ENCODE measurements at places on chromosomes 16 and 17.

DNA sequence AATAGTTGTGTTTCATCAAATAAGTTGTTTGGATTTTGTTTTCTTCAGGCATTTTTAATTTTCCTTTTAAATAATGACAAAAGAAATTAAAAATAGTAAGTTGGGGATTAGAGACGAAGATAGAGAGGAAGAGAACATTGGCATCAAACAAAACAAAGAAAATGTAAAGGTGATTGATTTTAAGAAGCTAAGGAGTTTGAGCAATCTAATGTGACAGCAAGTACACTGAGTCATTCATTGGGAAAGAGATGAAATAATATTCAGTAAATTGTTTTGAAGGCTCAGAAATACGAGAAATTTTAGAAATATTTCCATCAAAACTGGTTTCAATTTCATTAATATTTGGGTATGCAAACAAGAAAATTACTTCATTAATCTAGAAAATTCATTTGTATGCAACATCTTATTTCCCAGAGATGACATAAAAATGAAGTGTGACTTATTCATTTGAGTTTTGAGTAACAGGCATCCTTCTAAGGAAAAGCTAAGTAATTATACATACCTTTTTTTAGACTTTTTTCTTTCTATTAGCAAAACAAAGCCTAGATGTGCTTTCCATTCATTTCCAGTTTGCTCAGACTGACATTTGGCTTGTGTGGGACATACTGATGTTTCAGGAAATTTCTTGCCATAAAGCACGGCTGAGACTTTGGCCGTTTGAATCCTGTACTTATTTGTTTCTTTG lies 66.7 kb downstream of the COX10 start:
- no peak for DNase-seq

- DNase-seq: no peak
Observed at GRCh38 chr16:84547546-84548061, 43.1 kb upstream of the MEAK7 start.

DNA sequence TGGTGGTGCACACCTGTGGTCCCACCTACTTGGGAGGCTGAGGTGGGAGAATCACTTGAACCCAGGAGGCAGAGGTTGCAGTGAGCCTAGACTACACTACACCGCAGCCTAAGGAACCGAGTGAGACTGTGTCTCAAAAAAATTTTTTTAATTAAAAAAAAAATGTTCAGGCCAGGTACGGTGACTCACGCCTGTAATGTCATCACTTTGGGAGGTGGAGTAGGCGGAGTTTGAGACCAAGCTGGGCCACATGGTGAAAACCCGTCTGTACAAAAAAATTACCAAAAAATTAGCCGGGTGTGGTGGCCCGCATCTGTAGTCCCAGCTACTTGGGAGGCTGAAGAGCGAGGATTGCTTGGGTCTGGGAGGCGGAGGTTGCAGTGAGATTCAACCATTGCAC lies 3.6 kb upstream of the FAM222B start:
- no peak for DNase-seq

DNA sequence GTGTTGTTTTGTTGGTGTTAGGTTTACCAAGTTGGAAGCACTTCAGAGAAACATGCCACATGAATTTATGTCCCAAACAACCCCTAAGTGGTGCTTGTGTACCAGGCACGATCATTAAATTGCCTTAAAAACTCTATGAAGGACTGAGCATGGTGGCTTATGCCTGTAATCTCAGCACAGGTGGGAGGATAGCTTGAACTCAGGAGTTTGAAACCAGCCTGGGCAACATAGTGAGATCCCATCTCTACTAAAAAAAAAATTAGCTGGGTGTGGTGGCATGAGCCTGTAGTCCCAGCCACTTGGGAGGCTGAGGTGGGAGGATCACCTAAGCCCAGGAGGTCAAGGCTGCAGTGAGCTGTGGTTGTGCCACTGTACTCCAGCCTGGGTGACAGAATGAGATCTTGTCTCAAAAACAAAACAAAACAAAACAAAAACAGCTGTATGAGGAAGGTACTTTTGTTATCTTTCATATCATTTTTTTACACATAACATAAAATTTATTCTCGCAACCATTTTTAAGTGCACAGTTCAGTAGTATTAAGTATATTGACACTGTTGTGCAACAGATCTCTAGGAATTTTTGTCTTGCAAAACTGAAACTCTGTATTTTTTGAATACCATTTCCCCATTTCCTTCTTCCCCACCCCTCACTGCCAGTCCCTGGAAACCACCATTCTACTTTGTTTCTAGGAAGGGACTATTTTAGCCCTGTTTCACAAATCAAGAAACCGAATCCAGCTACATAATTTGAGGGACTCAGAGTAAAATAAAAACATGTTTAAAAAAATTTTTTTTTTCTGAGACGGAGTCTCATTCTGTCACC lies 14.3 kb upstream of the RBBP6 start:
- DNase-seq: no peak

GRCh38 chr17:81418710-81419318 lies 23.6 kb downstream of the BAHCC1 start:
- DNase-seq: no peak

DNA sequence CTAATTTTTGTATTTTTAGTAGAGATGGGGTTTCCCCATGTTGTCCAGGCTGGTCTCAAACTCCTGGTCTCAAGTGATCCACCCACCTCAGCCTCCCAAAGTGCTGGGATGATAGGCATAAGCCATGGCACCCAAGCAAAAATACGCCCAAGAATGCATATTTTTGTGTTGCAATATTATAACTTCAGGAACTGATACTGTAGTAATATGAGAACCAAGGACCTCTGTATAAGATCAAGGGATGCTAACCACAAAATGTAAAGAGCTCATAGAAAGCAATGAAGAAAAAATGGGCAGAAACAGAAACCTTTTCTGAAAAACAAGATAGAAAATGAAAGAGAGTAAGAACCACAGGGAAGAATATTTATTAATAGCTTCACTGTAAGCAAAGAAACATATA lies 183.6 kb upstream of the RPL38 start:
- no peak for DNase-seq

DNA sequence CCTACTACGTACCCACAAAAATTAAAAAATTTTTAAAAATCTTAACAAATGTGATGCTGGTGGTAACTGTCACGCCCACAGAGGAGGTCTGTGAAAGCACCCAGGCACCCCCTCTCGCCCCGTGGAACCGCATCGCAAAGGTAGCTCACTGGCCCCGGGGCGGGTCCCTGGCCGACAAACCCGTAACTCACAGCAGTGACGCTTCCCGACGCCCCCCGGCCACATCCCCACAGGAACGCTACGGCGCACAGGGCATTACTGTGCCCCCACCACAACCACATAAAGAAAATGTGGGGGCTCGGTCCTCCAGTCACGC lies 366 bp downstream of the ANKS3 start:
- no peak for DNase-seq

GRCh38 chr16:47156680-47157215 lies 13.0 kb upstream of the NETO2 start:
- no peak for DNase-seq

DNA sequence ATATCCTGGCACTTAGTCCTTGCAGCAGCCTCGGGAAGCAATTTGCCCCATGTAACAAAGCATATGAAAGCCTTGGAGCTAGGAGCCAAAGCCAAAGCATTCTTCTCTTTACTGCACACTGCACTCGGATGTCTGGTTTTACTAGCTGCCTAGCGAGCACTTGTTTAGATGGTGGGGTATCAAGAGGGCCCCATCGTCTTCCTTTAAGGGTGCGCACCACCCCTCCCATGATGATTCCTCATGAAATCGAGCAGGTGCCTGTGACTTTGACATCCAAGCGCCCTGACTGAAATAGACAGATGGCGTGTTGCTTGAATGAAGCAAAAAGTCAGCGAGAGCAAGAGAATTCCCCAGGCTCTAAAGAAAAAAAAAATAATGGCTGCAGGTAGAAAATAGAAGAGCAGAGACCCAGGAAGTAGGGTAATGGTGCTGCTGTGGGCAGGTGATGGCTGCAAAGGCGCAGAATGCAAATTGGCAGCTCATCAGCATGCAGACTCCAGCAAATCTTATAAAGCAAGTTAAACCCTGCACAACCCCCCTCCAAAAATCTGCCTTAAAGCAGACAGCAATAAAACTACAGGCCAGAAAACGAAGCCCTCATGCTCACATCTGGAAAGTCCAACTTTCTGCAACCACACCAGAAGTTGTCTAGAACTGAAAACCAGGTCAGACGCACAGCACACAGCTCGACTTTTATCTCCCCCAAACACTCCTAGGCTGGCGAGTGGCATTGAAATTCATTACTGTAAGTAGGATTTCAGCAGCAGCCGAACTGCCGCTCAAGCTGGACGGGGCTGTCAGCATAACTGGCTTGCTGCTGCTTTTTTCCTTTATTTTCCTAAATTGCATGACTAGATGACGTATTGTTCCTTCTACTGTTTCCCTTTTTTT lies 384.3 kb downstream of the RBFOX1 start:
- DNase-seq: no peak

GRCh38 chr16:57403965-57404817 lies at the start of gene CCL17:
Gene CCL17 (plus strand): TSS chr16:57404767. CDS start chr16:57413933, 9,166 bp downstream.
- DNase-seq: no peak

- no peak for DNase-seq
Observed at GRCh38 chr17:68491381-68492231, 20.6 kb upstream of the PRKAR1A start.

DNA sequence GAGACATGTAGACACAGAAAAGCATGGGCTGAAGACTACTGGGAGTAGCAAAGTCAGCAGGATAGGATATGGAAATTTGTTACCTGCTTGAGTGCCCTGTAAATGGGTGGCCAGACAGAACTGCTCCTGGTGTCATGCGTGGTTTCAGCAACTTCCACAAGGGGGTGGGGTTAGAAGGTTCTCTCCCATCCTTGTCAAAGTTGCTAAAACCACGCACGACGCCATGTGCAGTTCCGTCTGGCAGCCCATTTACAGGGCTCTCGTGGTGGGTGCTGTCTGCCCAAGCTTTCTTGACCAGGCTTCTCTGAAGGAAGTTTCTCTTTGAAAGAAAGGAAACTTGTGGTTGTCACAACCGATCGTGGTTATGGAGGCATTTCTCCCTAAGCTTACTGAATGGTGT lies 6.9 kb upstream of the DBNDD1 start:
- DNase-seq: peak; percentile 20

- DNase-seq: no peak
Observed at GRCh38 chr17:79830763-79831264, 8.4 kb downstream of the CBX4 start.

DNA sequence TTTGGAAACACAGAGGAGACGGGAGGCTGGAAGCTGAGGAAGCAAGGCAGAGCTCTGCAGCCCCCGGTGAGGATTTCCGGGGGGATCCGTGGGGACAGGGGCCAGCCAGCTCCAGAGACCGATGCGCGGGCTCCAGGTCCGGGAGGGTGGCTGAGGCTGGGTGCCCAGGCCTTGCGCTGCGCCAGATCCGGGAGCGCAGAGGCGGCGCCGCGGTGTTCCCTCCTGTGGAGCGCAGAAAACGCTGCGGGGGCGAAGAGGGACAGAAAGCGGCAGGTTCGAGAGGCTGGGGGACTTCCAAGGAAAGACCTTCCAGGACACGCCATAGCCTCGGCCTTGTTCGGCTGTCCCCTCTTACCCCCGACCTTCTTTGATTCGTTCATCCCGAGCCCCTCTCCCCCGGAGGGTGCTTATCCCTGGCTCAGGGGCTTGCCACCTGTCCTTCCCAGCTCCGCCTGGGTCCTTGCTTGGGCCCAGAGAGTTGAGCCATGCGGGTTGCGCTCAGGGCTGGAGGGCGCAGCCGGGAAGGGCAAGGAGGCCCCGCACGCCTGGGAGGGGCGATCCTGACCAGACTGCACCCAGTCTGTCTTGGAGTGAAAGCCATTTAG lies 697 bp upstream of the SHISA9 start:
- no peak for DNase-seq

DNA sequence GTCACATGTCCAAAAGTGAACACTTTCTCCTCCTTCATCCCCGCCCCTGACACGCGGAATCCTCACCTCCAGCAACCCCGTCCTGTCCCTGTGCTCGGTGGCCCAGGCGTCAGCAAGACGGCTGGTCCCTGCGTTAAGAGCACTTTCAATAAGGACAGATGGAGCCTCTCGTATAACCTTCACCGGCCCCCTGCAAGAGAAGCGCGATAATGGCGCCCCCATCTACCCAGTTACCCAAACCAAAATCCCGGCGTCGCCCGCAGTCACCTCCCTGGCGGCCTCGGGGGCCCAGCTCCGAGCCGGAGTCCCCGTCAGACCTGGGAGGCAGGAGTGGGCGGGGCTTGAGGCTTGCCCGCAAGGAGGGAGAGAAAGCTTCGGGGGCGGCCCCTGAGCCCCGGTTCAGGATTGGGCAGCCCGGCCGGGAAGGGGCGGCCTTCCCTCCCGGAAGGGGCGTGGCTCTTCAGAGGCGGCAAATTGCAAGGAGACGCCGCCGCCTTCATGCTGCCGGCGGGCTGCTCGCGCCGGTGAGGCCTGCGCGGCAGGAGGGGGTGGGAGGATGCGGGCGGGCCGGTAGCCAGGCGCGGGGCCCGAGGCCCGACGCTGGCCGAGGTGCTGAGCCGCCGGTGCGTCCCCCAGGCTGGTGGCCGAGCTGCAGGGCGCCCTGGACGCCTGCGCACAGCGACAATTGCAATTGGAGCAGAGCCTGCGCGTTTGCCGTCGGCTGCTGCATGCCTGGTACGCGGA lies at the start of gene TEDC2:
TSS of gene TEDC2 (plus strand) at position 463 of the 744 bp plus-strand sequence. CDS start at position 499, 36 bp downstream.
- peak; percentile 97 for DNase-seq

GRCh38 chr17:8841844-8842243 lies 25.6 kb downstream of the PIK3R6 start:
- DNase-seq: no peak

DNA sequence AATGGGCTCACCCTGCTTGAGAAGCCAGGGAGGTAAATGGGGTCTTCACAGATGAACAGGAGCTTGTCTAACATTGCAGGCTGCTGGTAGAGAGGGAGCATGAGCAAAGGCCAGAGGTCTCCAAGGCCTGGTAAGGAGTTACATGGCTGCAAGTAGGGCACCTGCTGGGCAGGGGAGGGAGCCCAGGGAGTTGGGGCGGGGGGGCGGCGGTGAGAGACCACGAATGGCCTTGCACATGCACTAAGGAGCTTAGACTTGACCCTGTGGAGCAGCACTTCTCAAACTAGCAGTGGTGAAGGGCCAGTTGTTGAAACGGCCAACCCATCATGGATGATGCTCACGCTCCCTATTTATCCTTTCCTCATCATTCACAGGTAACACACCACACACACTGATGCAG lies 38.4 kb downstream of the ERN1 start:
- no peak for DNase-seq

DNA sequence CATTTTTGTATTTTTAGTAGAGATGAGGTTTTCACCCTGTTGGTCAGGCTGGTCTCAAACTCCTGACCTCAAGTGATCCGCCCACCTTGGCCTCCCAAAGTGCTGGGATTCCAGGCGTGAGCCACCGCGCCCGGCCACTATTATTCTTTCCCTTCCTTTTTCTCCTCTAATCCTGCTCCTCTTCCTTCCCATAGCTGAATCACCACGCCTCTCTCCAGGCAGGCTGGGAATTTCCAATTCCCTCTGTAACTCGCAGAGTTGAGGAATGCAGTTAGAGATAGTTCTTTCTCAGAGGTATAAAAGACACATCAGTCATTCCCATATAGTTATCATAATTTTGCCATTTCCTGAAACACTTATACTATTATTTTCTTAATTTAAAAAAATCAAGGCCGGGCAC lies 11.2 kb downstream of the METTL16 start:
- no peak for DNase-seq

DNA sequence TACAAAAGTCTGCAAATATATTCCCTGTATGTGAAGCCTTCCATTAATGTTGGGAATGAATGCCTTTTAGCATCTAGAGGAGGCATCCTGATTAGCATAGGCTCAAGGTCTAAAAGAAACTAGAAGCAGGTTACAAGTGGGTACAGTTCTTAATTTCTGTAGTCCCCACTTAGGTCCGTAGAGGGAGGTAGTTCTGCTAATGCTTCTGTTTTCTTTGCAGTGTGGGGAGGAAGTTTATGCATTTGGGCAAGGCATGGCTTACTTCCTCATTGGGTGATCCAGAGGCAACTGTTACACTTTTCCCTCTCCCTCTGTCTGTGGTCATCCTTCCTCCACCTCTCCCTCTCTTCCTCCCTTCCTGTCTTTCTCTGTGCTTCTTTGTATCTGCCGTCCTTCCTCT lies 108.4 kb upstream of the ZKSCAN2 start:
- no peak for DNase-seq

Measured in CD4-positive, alpha-beta T cell treated with Interleukin-10 for 1 hour (primary cell).